ENCODE measurements at places on chromosomes 4 and X. TPM values are rescaled to one million over a fixed set of nuclear protein-coding genes. Genes with fewer than 3 reads are reported as not detected.

- no peaks in the 10 kb centered on the region for H3K36me3 ChIP-seq
- no peak overlapping the region for H3K27ac ChIP-seq
- no peak for DNase-seq
- no peaks in the 10 kb centered on the region for H3K27me3 ChIP-seq
These were observed 187.6 kb upstream of the HAND2 start for GRCh38 chr4:173717581-173717980.

GRCh38 chr4:122050841-122051240, 99.0 kb upstream of the TRPC3 start:
- DNase-seq = no peak
- no peak overlapping the region for H3K4me3 ChIP-seq
- H3K27me3 ChIP-seq = no peaks in the 10 kb centered on the region
- H3K36me3 ChIP-seq = no peaks in the 10 kb centered on the region
- no peak overlapping the region for H3K27ac ChIP-seq
- no peaks in the 10 kb centered on the region for H3K4me1 ChIP-seq

- no peaks in the 10 kb centered on the region for H3K36me3 ChIP-seq
- no peak for DNase-seq
These were observed 204.2 kb upstream of the PDE5A start for GRCh38 chr4:119832776-119833175.

- H3K27ac ChIP-seq = peak overlapping the region; percentile 93
- H3K4me3 ChIP-seq = peak overlapping the region; percentile 85
- no peaks in the 10 kb centered on the region for H3K27me3 ChIP-seq
- DNase-seq = peak; percentile 87
- no peaks in the 10 kb centered on the region for H3K4me1 ChIP-seq
These were observed 669 bp upstream of the PHKA2 start for GRCh38 chrX:18984381-18985185.

DNA sequence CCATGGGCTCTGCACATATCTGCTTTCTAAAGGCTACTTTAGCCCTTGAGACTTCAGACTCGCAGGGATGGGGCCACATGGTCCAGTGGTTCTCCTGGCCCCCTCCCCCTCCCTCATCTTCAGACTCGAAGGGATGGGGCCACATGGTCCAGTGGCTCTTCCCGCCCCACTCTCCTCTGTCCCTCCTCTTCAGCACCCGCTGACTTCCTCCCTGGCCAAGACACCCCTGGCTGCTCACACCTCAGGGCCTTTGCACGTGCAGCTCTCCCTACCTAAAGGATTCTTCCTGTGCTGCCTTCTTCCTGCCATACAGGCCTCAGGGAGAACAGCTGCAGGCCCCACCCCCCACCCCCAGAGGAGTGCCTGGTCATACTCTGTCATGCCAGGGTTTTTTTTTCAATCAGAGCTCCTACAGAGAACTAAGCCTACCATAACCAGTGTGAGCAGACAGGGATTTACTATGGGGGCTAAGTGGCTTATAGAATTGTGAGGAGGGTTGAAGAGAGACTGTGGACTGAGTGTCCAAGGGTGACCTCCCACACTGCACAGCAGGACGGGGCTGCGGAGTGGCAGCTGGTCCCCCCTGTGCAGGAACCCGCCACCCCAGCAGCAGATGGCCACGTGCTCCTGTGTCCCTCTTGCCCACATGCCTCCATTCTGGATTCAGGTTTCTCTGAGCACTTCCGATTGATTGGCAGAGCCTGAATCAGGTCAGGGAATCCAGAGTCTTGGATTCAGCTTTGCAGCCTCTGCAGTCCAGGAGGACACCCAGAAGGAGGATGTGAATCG, 6.1 kb upstream of the SPON2 start:
- no peaks in the 10 kb centered on the region for H3K27me3 ChIP-seq
- H3K4me1 ChIP-seq = peaks cover 60% of the 10 kb centered on the region
- H3K36me3 ChIP-seq = no peaks in the 10 kb centered on the region
- no peak overlapping the region for H3K4me3 ChIP-seq
- no peak for DNase-seq

DNA sequence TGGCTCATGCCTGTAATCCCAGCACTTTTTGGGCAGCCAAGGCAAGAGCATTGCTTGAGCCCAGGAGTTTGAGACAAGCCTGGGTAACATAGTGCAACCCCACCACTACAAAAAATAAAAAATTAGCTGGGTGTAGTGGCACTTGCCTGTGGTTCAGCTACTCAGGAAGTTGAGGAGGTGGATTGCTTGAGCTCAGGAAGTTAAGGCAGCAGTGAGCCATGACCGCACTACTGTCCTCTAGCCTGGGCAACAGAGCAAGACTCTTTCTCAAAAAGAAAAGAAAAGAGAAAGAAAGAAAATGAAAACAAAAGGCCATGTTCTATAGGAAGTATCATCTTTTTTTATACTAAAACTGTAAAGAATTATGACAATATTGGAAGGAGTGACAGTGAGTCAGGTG, 38.5 kb downstream of the NEK1 start:
- no peaks in the 10 kb centered on the region for H3K27me3 ChIP-seq
- no peak overlapping the region for H3K27ac ChIP-seq
- no peak for DNase-seq
- H3K36me3 ChIP-seq = peaks cover 8% of the 10 kb centered on the region

GRCh38 chrX:133171962-133172708, 46.0 kb downstream of the TFDP3 start:
- H3K36me3 ChIP-seq = no peaks in the 10 kb centered on the region
- no peak overlapping the region for H3K27ac ChIP-seq
- no peaks in the 10 kb centered on the region for H3K4me1 ChIP-seq
- H3K27me3 ChIP-seq = peaks cover 3% of the 10 kb centered on the region

DNA sequence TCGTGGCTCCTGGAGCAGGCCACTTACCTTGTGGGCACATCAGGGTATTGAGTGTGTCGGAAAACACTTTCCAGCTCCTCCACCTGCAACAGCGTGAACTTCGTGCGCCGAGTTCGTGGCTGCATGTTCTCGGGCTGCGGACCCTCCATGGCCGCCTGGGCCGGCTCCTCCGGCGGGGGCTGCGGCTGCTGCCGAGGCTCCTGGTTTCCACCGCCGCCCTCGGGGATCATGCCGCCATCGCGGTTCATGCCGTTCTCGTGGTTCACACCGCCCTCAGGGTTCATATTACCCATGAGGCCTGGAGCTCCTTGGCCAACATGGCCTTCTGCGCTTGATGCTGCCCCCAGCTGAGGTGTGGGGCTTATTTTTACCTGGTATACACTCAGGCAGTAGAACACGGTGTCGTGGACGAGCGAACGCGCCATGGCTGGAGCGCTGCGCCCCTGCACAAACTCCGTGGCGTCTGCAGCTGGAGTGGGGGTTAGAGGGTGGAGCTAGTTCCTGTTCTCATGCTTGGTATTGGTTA, at the start of gene RHOXF1:
TSS of gene RHOXF1 (minus strand) at position 476 of the 526 bp plus-strand sequence. CDS start at position 425, 51 bp downstream.
- H3K4me3 ChIP-seq = no peak within 1 kb of the TSS
- no peak for DNase-seq
- no peak within 1 kb of the TSS for H3K27ac ChIP-seq
- H3K4me1 ChIP-seq = no peaks in the 10 kb centered on the region
- no peaks in the 10 kb centered on the region for H3K36me3 ChIP-seq
- no peaks in the 10 kb centered on the region for H3K27me3 ChIP-seq

DNA sequence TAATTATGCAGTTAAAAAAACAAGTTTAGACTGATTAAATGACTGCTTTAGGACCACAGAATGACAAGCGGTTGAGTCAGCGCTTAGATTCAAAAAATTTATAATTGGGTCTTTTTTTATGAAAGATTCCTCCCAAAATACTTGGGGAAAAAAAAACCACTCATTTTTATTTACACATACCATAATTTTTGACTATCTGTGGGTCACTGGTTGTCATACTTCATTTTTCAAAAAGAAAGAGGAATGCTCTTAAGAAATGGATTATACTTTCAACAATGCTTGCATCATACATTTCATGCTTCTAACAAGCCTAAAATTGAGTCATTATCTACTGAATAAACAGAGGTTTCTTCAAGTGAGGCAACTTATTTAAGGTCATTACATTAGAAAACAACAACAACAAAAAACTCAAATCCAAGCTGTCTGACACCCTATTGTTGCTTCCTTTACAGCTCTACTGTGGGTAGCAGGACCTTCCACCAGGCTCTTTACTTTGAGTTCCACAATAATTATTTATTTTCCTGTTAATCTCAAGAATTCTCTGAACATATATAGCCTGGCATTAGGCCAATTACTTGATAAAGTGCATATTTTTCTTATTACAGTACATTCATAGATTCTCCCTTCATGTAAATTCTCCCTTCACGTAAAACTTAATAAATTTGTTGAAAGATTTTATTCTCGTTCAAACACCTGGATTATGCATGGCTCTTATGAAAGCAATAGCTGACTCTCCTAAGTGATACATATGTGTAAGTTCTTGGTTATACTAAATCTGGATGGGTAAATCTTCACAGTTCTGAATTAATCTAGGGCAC, 445.5 kb downstream of the PCDH10 start:
- no peaks in the 10 kb centered on the region for H3K4me1 ChIP-seq
- no peak for DNase-seq
- no peaks in the 10 kb centered on the region for H3K27me3 ChIP-seq
- H3K36me3 ChIP-seq = no peaks in the 10 kb centered on the region

GRCh38 chrX:17814557-17814956, 46.5 kb downstream of the RAI2 start:
- no peak overlapping the region for H3K27ac ChIP-seq
- no peaks in the 10 kb centered on the region for H3K4me1 ChIP-seq
- H3K4me3 ChIP-seq = no peak overlapping the region
- no peak for DNase-seq
- no peaks in the 10 kb centered on the region for H3K36me3 ChIP-seq

Gene LNX1
- total RNA-seq = 3.4 TPM

Gene KLB
- 28.0 TPM for total RNA-seq

Gene MAD2L1
- total RNA-seq = 0.17 TPM

Gene VEGFD
- total RNA-seq = 0.05 TPM

Gene SULT1B1
- total RNA-seq = 30.5 TPM
